ENCODE measurements at places on chromosomes 2 and 18. TPM values are rescaled to one million over a fixed set of nuclear protein-coding genes. Genes with fewer than 3 reads are reported as not detected.

MROH2A gene
- total RNA-seq = not detected

HRH4 gene
- total RNA-seq = not detected

SRD5A2 gene
- total RNA-seq = not detected

FAHD2A gene
- total RNA-seq = 29.6 TPM

LHCGR gene
- total RNA-seq = not detected

DOK6 gene
- total RNA-seq = under 0.01 TPM

RHOB gene
- total RNA-seq = 931 TPM
